ENCODE measurements at places on chromosomes 1 and 21. TPM values are rescaled to one million over a fixed set of nuclear protein-coding genes. Genes with fewer than 3 reads are reported as not detected.

LCE5A gene
- polyA plus RNA-seq, result not detected

CRABP2 gene
- polyA plus RNA-seq, result 4.6 TPM

TENT5C gene
- polyA plus RNA-seq, result 0.07 TPM

HYI gene
- 104 TPM for polyA plus RNA-seq

B4GALT2 gene
- 93.3 TPM for polyA plus RNA-seq

SYNC gene
- 1.6 TPM for polyA plus RNA-seq

TNNT2 gene
- polyA plus RNA-seq, result not detected

CHRM3 gene
- not detected for polyA plus RNA-seq

LCE1B gene
- polyA plus RNA-seq, result 0.54 TPM

PIAS3 gene
- polyA plus RNA-seq, result 24.5 TPM

ACTL8 gene
- polyA plus RNA-seq, result not detected

TCHH gene
- 0.04 TPM for polyA plus RNA-seq

RGS16 gene
- 0.10 TPM for polyA plus RNA-seq

RIPPLY3 gene
- 0.56 TPM for polyA plus RNA-seq

MAN1C1 gene
- 0.08 TPM for polyA plus RNA-seq

UTS2 gene
- polyA plus RNA-seq, result not detected

FLG2 gene
- polyA plus RNA-seq, result 0.04 TPM

GPR52 gene
- polyA plus RNA-seq, result not detected
